ENCODE measurements at places on chromosomes 2 and 18. TPM values are rescaled to one million over a fixed set of nuclear protein-coding genes. Genes with fewer than 3 reads are reported as not detected.

CENPA gene
- total RNA-seq = 24.7 TPM

ZRANB3 gene
- 15.8 TPM for total RNA-seq

NDUFS1 gene
- total RNA-seq = 95.9 TPM

AMER3 gene
- total RNA-seq = 10.9 TPM

DNA sequence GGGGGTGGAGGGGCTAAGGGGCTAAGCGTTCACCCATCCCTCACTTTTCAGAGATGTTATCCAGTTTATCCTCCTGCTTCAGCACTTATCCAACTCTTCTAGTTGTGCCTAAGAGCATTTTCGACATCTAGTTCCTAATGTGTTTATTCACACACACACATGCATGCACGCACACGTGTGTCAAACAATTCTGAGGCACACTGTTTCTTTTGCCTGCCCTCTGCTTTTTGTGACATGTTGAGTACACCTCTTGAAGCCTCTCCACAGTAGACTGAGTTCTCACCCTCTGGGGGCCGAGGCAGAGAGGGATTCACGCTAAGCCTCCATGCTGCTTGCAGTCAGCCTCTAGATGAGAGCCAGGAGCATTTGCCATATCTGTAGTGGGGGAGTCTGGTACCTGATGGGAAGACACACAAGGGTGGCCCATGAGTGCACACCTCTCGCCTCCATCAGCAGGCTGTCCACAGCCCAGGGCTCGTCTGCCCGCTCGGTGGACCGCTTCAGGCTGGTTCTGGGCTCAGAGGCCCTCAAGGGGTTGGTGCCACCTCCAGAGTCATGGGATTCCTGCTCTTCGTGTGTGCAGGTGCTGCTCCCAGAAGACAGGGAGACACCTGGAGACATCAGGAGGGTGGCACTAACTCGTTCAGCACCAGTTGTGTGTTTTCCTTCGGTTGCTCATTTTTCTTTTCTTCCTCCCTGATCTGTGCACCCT lies 11.9 kb downstream of the TWIST2 start:
- peaks cover 19% of the 10 kb centered on the region for H3K36me3 ChIP-seq
- H3K27ac ChIP-seq = no peak overlapping the region
- H3K27me3 ChIP-seq = peaks cover 25% of the 10 kb centered on the region
- H3K4me1 ChIP-seq = peaks cover 19% of the 10 kb centered on the region
- H3K4me3 ChIP-seq = no peak overlapping the region

GRCh38 chr2:6181926-6182325 lies 489.7 kb downstream of the SOX11 start:
- no peak overlapping the region for H3K4me3 ChIP-seq
- no peaks in the 10 kb centered on the region for H3K36me3 ChIP-seq
- peak overlapping the region; percentile 33 for H3K27ac ChIP-seq
- H3K4me1 ChIP-seq = peaks cover 43% of the 10 kb centered on the region
- DNase-seq = no peak

DNA sequence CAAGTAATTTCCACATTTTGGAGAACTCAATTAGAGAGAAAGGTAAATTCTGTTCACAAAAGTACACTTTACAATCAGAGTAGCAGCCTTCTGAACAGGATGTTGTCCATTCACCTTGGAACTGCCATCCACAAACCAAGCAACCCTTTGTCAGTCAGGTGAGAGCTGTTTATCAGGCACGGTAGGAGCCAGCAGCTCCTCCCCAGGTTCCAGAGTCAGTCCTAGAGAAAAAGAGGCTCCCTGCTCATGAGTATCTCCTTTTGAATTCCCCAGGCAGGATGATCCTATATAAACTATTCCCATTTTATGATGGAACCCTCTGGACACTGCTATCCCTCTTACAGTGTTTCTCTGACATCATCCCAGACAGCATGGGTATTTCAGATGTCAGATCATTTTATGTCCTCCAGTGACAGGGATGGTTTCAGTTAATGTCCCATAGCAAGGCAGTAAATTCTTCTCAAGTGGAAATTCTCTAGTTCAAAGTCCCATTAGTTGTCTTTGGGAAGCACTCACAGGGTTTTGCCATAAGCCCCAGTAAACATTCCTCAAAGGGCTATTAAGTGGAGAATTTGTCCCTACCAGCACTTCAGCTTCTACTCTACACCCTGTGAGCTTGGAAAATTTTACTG lies 34.5 kb upstream of the CSRNP3 start:
- peaks cover 14% of the 10 kb centered on the region for H3K4me1 ChIP-seq
- H3K4me3 ChIP-seq = no peak overlapping the region
- H3K36me3 ChIP-seq = no peaks in the 10 kb centered on the region
- H3K27me3 ChIP-seq = no peaks in the 10 kb centered on the region
- no peak for DNase-seq
- H3K27ac ChIP-seq = no peak overlapping the region

GRCh38 chr2:36235882-36236281 lies 119.7 kb upstream of the CRIM1 start:
- no peaks in the 10 kb centered on the region for H3K4me1 ChIP-seq
- H3K27me3 ChIP-seq = no peaks in the 10 kb centered on the region
- H3K27ac ChIP-seq = no peak overlapping the region

DNA sequence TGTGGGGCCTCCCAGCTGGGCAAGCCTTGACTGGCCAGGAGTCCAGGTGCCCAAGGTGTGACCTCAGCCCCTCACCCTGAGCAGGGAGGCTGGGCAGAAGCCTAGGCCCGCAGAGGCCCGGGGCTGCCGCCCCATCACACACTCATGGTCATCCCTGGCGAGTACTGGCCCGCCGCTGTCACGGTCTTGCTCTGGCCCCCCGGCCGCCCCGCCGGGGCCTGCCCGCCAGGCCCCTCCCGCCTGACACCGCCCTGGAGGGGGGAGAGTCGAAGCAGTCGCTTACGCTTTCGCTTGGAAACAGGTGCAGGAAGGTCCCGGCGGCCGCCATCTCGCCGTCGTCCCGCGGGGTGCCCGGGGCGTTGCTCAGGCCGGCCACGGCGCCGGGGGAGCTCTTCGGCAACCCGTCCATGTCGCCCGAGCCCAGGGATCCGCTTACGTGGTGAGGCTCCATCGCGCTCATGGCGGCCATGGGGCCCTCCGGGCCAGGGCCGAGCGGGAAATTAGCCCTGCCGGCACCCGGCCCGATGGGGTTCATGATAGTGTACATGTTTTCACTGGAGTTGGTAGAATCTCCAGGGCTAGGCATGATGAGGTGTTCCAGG lies 26.6 kb upstream of the ANKRD62 start:
- H3K4me1 ChIP-seq = peaks cover 6% of the 10 kb centered on the region
- no peaks in the 10 kb centered on the region for H3K36me3 ChIP-seq
- no peak overlapping the region for H3K27ac ChIP-seq
- DNase-seq = no peak

DNA sequence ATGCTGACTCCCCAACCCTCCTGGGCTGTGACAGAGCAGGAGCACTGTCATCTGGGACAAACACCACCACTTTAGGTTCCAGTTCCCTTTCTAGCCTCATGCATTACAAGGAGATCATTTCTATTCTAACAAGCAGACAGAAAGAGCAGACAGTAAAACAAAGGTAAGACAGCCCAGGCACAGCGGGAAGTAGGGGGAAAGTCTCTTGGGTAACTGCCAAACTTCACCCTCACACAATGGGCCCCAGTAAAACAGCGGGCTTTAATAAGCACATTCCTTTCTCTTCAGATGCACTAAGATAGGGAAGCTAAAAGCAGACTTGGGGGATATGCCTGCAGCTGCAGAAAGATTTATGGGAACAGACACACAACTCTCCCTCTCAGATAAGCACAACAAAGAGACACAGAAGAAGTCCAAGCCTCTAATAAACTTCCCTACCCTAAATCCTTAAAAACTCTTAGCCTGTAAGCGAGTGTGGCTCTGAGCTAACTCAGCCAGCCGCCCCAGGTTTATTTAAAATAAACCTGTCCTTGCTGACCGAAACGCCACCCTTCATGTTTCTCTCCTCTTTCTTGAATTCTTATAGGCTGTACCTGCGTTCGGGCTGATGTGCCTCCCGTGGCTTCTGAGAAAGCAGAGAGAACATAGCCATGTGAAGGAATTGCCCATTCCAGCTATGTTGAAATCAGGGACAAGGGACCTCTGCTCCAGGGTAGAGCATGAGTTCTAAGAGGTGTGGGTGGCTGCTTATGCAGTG lies 726.8 kb upstream of the DDX18 start:
- H3K4me1 ChIP-seq = peaks cover 17% of the 10 kb centered on the region
- DNase-seq = no peak
- peak overlapping the region; percentile 11 for H3K27ac ChIP-seq
- no peaks in the 10 kb centered on the region for H3K36me3 ChIP-seq
- H3K27me3 ChIP-seq = no peaks in the 10 kb centered on the region
- H3K4me3 ChIP-seq = peak overlapping the region; percentile 65

DNA sequence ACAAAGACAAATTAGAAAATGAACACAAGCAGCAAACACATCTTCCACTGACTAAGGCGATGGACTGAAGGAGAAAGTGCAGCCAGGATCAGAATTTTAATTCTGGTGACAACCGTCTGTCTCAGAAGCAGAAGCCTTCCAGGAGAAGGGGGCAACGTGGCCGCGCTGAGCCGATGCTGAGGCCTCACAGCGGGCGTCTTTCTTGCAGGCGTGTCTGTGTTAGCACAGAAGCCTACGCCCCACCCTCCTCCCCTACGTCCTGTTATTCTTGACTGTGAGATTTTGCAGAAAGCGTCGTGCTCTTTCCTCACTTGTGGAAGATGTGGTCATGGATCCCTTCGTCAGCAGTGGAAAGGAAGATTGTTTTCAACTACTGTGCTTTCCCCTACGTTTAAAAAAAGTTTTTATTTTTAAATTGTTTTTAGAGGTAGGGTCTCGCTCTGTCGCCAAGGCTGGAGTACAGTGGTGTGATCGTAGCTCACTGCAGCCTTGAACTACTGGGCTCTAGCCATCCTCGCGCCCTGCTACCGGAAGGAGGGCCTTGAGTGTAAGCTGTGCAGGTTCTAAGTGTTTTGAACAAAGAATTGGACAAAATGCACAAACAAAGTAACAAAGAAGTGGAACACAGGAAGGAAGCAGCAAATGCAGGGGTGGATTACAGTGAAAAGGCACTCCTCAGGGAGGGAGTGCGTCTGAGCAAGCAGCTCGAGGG lies 422.0 kb downstream of the GALR1 start:
- DNase-seq = no peak
- no peak overlapping the region for H3K4me3 ChIP-seq
- H3K27me3 ChIP-seq = peaks cover 17% of the 10 kb centered on the region

- no peaks in the 10 kb centered on the region for H3K36me3 ChIP-seq
- no peaks in the 10 kb centered on the region for H3K27me3 ChIP-seq
- DNase-seq = no peak
- no peak overlapping the region for H3K4me3 ChIP-seq
These were observed 95.3 kb upstream of the CAVIN2 start for GRCh38 chr2:191942090-191942738.

DNA sequence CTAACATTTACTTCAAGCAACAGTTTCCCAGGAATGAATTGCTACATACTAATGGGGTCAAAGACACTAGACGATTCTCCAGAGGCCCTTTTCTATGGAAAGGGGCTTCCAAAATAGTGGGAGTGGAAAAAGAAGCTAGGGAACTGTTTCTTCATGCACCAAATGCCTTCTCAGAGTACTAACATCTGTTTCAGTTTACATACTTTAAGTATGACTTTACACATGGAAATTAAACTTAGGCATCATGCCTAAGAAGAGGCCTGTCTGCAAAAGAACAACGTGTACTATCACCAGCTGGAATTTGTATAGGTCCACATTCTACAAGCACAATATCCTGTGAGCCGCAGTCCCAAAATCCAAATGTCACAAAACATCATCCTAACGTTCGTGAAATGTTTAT lies 29.4 kb upstream of the WDR75 start:
- H3K4me3 ChIP-seq = peak overlapping the region; percentile 61
- H3K36me3 ChIP-seq = no peaks in the 10 kb centered on the region
- H3K27me3 ChIP-seq = no peaks in the 10 kb centered on the region
- H3K27ac ChIP-seq = peak overlapping the region; percentile 1
- DNase-seq = no peak

DNA sequence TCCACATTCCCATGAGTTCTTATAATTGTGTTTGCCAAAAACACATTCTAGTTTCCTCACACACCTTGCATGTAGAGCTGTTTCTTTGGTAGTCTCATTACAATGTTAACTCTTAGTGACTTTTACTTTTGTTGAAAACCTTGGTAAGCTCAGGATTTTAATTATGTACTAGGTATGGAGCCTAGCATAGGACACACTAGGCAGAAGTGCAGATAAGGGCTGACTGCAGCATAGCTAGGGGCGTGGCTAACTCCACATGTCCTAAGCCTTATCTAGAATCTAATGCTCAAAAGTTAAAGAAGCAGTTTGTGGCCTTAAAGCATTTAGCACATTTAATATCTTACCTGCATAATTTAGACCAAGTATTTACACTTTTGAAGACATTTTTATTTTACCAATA lies 153.7 kb upstream of the FBXO11 start:
- H3K27me3 ChIP-seq = peaks cover 5% of the 10 kb centered on the region
- no peaks in the 10 kb centered on the region for H3K4me1 ChIP-seq
- no peak overlapping the region for H3K27ac ChIP-seq
- DNase-seq = no peak
- no peaks in the 10 kb centered on the region for H3K36me3 ChIP-seq
- H3K4me3 ChIP-seq = no peak overlapping the region

GRCh38 chr2:96683972-96684820 lies 41.6 kb downstream of the FER1L5 start:
- H3K4me1 ChIP-seq = peaks cover 16% of the 10 kb centered on the region
- peak overlapping the region; percentile 35 for H3K27ac ChIP-seq
- no peak overlapping the region for H3K4me3 ChIP-seq
- H3K36me3 ChIP-seq = no peaks in the 10 kb centered on the region
- no peak for DNase-seq

DNA sequence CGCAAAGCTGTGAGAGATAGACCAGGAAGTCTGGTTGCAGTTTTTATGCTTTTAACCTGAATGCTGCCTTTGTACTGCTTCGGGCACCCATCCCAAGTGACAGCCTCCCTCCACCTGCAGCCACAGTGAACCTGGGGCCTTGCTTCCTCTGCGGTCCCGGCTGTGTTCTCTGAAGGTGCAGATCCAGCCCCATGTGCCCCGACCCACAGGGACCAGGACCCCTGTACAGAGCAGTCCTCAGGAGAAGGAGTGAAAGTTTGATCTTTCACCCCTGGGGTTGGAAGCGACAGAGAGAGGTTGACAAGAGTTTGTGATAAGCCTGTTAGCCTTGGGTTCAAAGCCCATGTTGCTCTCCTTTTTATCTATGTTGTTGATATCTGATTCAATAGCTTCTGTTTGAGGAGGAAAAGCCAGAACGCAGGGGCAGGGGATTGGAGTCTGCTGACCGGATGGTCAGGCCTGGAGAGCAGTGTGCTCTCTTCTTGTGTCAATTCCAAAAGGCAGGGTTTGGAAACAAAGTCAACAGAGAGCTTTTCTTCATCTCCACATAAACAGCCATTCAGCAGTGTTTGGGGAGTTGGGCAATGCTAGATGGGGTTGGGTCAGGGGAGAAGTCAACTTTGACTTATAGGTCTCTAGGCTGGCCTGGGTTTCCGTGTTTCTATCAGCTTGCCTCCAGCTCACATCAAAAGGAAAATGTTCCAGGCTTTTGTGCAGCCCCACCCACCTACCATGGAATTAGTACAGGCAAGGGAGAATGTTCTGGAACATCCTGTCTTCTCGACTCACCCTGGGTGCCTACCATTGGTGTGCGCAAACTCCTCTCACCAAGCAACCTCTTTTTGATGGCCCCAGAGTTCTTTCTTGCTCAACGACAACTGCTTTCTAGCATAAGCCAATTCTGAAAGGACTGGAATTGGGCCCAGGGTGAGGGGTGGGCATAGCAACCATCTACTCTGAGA lies 214.9 kb downstream of the ALPK2 start:
- no peaks in the 10 kb centered on the region for H3K27me3 ChIP-seq
- peaks cover 11% of the 10 kb centered on the region for H3K4me1 ChIP-seq
- no peaks in the 10 kb centered on the region for H3K36me3 ChIP-seq
- no peak overlapping the region for H3K27ac ChIP-seq
